ENCODE measurements at places on chromosomes 11 and 22.

GRCh38 chr22:48980409-48980808 is 847.3 kb downstream of the BRD1 start:
- no peak for DNase-seq

- DNase-seq, result no peak
Observed at GRCh38 chr22:29167032-29167911, 38.4 kb upstream of the EMID1 start.

GRCh38 chr11:63999349-64000025 is 13.2 kb downstream of the OTUB1 start:
- DNase-seq, result no peak

GRCh38 chr11:104338186-104338585 is 174.2 kb upstream of the PDGFD start:
- no peak for DNase-seq

GRCh38 chr11:65489706-65490320 is 9.0 kb upstream of the MALAT1 start:
- DNase-seq, result no peak

GRCh38 chr22:41285441-41285819 is 557 bp downstream of the RANGAP1 start:
- peak; percentile 80 for DNase-seq

- no peak for DNase-seq
Observed at GRCh38 chr11:86987679-86988078, 32.5 kb upstream of the FZD4 start.

- no peak for DNase-seq
Observed at GRCh38 chr11:73267122-73267846, 4.9 kb upstream of the P2RY6 start.

GRCh38 chr11:46930089-46930488 is 6.5 kb upstream of the CSTPP1 start:
- peak; percentile 60 for DNase-seq

GRCh38 chr11:44788536-44789261 is 61.9 kb downstream of the TSPAN18 start:
- no peak for DNase-seq

DNA sequence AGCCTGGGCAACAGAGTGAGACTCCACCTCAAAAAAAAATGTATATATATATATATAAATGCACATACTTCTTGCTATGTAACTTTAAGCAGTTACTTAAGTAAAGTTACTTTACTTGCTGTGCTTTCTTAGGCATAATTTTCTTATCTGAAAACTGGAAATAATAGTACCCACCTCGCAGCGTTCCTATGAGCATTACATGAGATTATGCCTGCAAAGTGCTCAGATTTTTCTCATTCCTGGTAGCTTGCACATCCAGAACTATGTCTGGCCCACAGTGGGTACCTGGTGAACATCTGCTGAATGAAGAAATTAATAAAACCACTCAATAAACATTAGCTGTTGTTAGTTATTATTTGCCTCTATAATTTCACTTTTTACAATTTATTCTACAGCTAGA is 6.1 kb upstream of the ROBO3 start:
- DNase-seq, result no peak

DNA sequence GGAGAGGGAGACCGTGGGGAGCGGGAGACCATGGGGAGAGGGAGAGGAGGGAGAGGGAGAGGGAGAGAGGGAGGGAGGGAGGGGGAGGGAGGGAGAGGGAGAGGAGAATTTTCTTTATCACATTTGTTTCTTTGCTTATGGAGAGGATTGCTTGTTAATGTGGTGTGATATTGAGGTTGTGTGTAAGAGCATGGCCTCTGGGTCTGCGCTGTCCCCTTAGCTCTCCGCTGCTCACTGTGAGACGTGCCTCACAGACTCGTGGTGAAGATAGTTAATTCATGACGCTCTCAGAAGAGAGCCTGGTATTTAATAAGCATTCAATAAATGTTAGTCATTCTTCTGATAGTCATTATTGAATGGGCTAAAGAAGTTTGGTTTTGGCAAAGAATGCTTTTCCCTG is 26.2 kb downstream of the PPFIA1 start:
- DNase-seq, result no peak

- no peak for DNase-seq
Observed at GRCh38 chr11:134705858-134706257, 293.8 kb upstream of the B3GAT1 start.

DNA sequence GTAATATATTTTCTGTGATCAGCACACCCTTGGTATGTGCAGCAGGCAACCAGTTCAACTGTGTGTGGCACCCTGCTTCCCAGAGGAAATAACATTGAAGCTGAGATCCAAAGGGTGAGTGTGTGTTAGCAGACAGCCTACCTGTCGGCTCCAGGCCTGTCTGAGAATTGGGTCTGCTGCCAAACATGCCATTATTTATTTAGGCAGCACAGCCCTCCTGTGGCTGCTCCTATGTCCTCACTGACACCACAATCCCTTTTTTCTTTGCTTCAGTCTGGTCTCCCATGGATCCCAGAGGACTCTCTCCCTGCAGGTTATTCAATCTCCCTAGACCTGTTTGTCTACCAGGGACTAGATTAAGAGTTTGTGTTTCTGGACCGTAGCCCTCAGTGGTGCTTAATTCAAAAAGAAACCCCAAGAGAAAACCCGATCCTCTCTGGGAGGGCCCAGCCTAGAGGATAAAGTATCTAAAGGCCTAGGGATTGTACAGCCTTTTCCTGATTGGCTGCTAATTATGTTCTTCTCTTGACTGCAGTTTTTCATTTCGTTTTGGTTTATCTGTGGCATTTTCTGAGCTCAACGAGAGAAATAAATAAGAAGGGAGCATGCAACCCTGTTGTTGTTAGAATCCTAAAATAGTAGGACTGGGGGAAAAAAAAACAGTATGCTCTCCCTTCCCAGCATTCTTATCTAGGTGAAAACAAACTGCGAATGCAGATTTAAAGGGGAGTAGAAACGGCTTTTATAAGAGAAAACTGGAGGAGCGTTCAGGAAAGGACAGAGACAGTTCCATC is 24.1 kb downstream of the KCNE3 start:
- no peak for DNase-seq

- no peak for DNase-seq
Observed at GRCh38 chr11:87871056-87871455, 304.2 kb downstream of the RAB38 start.

DNA sequence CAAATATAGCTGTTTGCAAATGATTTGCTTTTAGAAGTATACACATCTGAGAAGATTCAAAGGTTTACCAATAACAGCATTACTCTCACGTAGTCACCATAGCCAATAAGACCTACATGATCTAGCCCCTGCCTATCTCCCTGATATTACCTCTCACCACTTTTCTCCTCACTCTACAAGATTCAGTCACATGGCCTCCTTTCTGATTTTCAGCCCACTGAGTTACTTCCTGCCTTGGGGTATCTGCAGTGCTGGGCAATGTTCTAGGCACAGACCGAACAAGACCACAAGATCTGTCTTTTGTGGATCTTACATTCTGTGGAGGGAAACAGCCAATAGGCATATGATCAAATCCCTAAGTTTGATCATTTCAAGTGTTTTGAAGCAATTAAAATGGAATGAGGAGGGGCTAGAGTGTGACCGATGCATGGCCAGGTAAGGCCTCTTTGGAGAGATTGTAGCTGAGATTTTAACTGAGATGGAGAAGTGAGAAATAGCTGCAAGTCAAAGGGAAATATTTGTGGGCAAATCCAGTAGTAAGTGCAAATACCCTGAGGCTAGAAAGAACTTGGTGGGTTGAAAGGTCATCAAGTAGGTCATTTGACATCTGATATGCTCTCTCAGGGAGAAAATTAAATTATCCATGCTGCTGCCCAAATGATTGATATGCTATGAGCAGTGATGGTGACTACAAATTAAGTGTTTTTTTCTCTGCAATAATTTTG is 43.1 kb downstream of the ARL14EP start:
- no peak for DNase-seq

- DNase-seq, result no peak
Observed at GRCh38 chr11:35144806-35145205, 5.8 kb downstream of the CD44 start.

- no peak for DNase-seq
Observed at GRCh38 chr11:111762981-111763643, 3.1 kb downstream of the PPP2R1B start.

DNA sequence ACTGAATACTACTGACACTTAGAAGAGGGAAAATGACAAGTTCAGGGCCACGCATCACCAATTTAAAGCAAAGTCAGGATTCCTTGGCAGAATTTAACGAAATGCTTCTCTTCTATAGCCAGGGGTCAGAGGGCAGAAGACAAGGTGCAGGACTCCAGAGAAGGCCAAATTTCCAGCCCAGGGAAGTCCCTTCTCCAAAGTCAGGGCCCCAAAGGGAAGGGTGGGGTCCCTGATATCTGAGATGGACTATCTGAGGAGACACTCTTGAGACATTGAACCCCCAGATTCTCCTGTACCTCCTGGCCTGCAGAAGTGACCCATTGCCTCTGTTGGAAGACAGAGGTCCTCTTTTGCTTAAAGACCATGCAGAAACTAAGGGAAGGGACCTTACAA is 91.2 kb downstream of the RPS6KA4 start:
- no peak for DNase-seq

GRCh38 chr22:19331474-19331873 is 40.0 kb upstream of the CLTCL1 start:
- DNase-seq, result no peak

DNA sequence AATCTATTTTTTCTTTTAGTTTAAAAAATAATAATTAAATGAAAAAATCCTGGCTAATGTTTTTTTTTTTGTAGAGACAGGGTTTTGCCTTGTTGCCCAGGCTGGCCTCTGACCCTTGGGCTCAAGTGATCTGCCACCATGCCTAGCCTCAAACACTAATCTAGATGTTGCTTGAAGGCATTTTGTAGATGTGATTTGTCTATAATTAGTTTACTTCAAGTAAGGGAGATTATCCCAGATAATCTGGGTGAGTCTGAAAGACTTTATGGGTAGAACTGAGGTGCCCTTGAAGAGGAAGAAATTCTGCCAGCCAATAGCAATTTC is 38.6 kb upstream of the RBFOX2 start:
- DNase-seq, result no peak

DNA sequence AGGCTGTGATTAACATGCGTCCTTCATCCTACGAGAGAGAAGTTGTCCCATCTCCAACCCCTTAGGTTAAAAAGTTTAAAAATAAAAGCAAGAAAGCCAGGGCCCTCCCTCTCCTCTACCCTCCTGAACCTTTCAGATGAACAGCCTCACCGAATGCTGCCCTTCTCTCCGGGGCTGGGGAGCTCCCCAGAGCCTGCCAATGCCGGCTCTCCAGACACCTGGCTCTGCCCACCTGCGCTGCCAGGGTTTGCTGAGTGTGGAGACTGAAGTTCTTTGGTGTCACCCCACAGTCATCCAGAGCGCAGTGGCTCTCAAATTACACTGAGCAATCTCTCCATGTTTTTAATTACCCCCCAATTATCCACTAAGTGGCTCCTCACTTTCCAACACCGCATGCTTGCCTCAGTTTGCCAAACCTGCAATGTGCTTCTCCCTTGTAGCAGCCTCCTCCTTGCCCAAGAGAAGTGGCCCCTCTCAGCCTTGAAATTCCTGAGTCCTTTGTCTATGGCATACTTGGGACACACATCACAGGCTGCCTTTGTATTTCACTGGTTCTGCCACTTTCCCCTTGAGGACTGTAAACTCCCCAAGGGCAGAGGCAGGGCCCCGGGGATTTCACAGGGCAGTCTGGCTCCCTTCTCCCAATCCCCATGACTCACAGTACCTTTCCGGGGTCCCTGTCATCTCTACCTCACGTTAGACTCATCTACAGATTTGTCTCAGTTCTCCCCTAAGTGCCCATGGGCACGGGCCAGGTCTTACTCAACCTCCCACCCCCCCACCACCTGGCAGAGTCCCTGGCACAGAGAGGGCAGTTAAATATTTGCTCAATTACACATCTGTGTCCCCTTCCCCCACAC is 2.0 kb downstream of the MYH9 start:
- no peak for DNase-seq

- DNase-seq, result no peak
Observed at GRCh38 chr11:77876045-77876444, 55.1 kb downstream of the AAMDC start.

GRCh38 chr22:45291061-45291930 is 6.5 kb downstream of the UPK3A start:
- no peak for DNase-seq

DNA sequence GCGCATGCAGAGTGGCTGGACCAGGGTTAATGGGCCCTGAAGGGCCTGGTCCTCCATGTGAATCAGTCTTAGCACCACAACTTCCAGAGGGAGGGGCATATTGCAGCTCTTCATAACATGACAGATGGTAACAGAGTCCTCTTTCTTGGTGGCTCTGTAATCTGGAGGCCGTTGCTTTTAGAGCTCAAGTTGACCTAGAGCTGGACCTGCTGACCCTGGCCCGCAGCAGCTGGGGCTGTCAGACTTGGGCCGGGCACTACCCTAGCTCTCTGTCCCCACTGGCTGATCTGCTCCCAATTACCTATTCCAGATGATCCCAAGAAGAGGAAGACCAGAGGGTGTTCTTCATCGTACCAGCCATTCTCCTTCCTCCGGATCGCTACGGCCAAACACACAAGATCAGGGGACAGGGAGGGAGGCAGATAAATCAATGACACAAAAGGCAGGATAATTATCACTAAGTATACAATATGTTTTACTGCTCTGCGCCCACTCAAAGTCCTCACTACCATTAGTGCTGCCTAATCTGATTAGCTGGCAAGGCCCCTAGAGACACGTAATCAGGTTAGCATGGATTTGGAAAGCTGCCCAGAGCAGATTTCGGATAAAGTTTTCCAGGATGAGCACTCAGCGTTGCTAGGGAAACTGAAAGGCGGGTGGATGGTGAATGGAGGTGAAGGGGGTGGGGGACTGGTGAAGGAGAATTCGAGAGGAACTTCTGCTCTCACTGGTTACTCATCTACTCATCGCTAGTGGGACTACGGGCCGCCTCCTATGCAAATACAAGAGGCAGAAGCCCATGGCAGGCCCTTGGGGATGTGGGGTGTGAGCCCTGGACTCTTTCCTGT is 64.5 kb upstream of the PHOX2A start:
- DNase-seq, result peak; percentile 84

DNA sequence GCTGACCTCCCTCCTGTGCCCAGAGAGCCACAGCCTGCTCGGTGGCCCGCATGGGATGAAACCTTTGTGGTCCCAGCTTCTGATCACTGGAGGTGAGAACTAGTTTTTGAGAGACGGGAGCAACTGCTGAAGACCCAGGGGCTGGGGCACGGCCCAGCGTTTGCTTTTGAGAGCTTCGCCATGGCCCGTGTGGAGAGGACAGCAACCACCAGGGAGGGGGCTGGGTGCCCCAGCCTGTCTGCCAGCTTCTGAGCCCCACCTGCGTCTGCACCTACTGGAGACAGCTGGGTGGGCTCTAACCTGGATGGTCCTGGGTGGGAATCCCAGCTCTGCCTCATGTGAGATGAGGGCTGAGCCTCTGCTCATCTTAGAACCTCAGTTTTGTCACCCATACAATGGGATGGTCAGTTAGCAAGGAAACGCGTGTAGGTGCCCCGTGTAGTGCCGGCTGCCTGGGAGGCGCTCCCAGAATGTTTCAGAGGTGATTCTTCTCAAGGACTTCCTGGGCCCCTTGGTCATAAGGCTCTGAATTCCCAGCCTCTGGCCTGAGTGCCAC is 51.1 kb upstream of the CCDC188 start:
- no peak for DNase-seq

GRCh38 chr11:635945-636510 is 1.0 kb upstream of the DRD4 start:
- DNase-seq, result no peak

GRCh38 chr11:110331626-110332025 is 35.2 kb upstream of the RDX start:
- no peak for DNase-seq

Data from putamen (tissue), 1 donor.